ENCODE measurements at places on chromosomes 12 and 14. TPM values are rescaled to one million over a fixed set of nuclear protein-coding genes. Genes with fewer than 3 reads are reported as not detected.

The AHNAK2 gene
- 33.5 TPM for polyA plus RNA-seq

The FGF6 gene
- not detected for polyA plus RNA-seq

The KRT80 gene
- polyA plus RNA-seq = 14.9 TPM

The ANKS1B gene
- 1.8 TPM for polyA plus RNA-seq

Data from SK-N-SH (cell line).